ENCODE measurements at places on chromosomes 2 and 18.

DNA sequence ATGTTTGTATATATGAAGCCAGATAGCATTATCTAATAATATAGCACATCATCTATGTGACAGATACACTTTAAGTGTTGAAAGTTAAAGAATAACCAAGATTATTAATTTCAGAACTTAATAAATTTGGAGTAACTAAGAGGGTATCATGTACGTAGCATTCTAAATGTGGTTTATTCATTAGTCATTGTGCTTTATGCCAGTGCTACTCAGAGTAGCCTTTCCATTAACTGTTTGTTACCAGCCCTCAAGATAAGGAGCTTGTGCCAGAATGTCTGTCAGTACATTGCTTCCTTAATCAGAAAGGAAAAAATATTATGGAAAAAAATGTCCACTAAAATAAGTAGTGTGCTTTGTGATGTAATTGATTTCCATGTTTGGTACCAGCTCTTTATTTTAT, 94.9 kb upstream of the TWSG1 start:
- no peak for DNase-seq

DNA sequence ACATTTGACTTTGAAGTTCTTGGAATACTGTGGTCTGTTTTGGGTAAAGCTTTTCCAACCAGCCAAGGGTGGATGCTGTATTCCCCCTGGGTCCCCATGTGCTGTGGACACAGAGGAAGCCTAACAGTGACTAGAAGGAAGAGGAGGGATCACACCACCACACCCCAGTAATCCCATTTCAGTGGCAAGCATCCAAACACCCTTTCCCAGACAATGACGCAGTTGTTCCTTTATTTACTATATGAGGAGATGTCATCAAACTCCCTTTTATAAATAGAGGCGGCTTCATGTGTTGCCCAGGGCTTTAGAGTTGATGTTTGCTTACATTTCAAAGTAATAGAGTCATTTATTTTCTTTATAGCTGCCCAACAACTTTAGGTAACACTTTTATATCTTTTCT, 959.4 kb upstream of the GYPC start:
- DNase-seq = no peak

- no peak for DNase-seq
Measured at GRCh38 chr18:42586601-42587000, 528.9 kb downstream of the RIT2 start.

DNA sequence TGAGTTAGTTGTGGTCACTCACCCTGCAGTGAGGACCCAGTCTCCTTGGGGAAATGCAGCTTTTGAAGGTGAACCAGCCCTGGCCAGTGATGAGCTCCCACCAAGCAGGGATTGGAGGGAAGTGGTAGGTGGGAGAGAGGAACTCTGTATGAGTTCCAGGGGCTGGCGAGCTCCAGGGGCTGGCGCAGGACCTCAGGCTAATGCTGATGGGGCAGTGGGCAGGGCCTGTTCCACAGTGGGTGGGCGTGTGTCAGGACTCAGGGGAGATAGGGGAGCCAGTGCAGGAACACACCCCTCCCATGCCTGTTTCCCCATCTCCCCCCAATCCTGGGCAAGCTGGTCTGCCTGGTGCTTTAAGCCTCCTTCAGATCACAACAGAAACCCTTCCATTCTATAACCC, 208.4 kb downstream of the DYSF start:
- no peak for DNase-seq

DNA sequence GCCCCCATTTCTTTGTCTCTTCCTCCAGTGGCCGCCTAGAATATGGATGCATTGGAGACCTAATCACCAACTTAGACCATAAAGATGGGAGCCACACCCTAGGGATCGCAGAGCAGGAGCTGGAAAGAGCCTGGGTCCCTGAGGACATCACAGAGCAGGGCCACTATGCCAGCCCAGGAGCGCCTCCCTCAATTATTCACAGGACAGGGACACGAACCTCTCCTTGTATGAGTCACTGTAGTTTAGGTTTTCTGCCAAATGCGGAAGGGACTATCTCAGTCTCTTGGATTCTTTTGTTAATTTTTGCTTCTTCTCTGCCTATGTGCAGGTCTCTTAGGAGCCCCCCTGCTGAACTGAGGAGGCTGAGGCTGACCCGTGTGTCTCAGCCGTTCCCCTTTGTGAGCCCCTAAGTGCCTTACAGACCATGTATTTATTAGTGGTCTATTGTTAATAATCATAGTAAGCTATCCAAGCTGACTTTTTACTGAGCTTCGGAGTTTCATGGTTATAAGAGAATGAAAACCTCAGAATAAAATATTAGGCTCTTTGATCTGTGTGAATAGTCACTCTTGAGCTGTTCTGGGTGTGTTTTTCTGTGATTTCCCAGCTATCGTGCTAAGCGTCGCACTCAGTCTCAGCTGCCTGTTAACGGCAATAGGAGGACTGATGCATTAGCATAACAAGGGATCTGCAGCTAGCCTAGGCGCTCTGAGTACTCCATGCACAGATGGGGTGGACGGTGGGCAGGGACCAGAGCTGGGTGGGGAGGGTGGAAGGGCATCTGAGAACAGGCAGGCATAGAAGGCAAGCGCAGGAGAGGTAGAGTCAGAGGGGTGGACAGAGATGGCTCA, 12.7 kb upstream of the PTPN4 start:
- DNase-seq = no peak

DNA sequence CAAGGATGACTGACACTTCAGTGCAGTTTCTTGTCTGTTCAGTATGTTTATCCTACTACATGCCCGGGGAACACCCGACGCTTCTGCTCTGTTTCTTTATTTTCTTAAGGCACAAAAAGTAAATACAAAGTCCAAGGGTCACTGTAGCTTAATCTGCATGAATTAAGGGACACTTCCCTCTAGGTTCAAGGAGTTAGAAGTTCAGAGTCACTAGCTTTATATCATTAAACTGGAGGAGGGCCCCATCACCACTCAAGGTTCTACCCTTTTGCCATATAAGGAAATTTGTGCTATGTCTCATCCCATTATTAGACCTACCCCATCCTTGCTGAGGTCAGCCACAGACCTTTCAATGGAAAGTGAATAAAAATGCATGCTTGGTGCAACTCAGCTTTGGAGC, 27.6 kb upstream of the RMDN2 start:
- DNase-seq = no peak

DNA sequence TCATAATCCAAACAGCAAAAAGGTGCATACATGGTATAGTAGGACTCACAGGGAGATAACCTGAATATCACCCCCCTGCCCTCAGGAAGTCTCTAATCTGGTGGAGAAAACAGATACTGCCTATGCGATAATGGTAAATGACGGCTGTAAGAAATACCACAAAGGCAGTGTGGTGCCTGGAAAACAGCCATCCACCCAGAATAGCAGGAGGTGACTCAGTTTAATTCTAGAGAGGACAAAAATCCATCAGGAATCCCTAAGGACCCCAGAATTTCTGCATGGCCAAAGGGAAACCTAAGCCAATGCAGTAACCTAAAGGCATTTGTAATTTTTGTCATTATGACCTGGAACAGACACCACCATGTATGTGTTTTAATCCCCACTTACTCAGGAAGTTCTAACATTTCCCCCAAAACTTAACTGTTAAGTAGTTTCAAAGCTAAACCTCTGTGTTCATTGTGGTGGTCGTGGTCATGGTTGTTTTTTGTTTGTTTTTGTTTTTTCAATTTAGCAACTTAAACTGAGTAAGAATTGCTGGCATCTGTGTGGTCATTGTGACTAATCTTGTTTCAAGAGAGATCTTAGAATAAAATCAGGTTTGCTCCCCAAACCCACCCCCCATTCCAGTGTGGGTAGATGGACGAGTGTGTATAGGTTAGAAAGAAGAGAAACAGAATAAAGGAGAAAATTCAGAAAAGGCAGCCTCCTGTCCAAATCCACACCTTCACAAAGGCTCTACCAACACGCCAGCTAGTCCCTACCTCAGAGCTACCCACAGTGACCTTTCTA, 121.5 kb upstream of the CDCA7 start:
- DNase-seq = no peak

- no peak for DNase-seq
Measured at GRCh38 chr2:26295511-26295910, 50.4 kb upstream of the SELENOI start.

GRCh38 chr2:241906826-241907570, 37.5 kb downstream of the RTP5 start:
- DNase-seq = no peak

- no peak for DNase-seq
Measured at GRCh38 chr2:233217892-233218377, 33.5 kb upstream of the ATG16L1 start.

DNA sequence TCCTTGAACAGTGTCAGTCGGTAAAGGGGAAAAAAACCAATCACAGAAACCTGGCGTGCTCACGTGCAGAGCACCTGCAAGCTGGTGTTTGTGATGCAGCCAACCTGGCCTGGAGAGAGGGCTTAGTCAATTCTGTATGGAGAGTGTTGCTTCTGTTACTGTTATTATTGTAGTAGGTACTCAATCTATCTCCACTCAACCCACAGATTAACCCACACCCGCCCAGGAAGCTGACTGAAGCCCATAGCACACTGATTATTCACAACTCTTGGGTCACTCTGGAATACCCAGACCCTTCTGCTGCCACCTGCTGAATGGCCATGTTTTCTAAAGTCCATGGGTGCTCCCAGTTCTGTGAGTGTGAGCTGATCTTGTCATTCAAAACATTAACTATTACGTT, 53.9 kb downstream of the TNFRSF11A start:
- DNase-seq = no peak

All from activated CD8-positive, alpha-beta memory T cell treated with anti-CD3 and anti-CD28 coated beads for 4 hours (primary cell).